ENCODE measurements at places on chromosomes 1 and 21.

DNA sequence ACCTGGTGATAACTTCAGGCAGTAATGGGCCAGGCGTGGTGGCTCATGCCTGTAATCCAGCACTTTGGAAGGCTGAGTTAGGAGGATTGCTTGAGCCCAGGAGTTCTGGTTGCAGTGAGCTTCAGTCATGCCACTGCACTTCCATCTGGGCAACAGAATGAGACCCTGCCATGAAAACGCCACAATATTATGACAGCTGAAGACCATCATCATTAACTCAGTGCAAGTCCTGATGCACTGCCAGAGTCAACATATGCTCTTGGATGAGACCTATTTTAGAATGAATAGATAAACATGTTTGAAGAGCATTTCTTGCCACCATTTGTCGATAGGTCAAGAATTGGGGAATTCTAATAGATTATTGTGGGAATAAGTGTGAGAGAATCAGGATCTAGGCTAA, 26.4 kb downstream of the HENMT1 start:
- no peak for DNase-seq

- DNase-seq: peak; percentile 38
These were observed 31.9 kb downstream of the SETD4 start for GRCh38 chr21:36028127-36029069.

DNA sequence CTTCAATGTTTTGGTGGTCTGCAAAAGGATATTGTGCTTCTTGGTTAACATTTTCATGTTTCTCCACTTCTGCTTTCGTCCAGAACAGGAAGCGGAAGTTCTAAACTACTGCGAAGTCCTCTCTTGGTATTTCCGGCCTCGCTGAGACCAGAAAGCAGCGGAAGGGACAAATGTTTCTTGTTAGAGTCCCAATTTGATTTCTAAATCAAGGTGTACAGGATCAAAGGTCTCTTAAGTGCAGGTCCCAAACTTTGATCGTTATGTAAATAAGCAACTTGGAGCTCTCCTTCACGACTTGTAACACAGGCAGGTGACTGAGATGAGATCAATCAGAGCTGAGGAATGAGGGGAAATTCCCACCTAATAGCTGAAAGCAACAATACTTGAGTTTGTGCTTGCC, 40.1 kb upstream of the HMCN1 start:
- no peak for DNase-seq

GRCh38 chr1:186094172-186094571, 280.9 kb downstream of the TPR start:
- DNase-seq: no peak

GRCh38 chr21:20642681-20643080, 355.5 kb upstream of the NCAM2 start:
- no peak for DNase-seq

- no peak for DNase-seq
These were observed 88.0 kb upstream of the AK4 start for GRCh38 chr1:65059930-65060538.

- DNase-seq: no peak
These were observed 10.7 kb upstream of the EPHB2 start for GRCh38 chr1:22699681-22700520.

DNA sequence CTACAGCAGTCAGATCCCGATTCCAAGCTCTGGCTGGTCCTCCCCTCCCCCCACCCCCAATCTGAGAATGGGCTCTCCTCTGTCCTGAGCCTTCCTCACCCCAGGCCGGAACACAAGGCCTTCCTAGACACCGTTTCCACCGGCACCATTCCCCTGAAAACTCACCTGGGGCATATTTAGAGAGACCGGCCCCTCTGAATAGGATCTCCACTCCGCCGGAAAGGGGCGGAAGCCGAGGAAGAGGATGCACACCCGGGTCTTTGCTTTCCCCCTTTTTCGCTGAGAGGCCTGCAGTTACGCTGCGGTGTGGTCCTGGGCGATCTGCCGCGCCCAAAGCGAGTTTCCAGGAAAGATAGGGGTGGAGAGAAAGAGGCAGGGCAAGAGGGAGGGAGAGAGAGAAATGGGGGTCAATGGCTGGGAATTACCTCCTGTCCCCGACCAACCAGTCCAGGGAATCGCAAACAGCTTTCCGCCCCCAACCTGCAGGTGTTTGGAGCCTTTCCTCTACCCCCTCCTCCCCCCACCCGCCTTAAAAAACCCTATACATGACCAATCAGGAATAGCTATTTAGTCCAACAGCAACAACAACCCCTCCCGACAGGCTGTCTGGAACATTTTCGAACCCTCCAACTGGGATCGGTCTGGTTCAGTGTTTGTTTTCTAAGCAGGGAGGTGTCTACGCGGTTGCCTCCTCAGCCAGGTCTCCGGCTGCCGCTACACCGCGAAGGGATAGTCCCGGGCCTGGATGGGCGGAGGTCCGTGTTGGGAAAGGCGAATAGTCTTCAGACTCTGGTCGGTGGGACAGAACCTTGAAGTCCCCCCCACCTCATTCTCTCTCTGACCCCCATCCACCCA, 2.8 kb downstream of the TAL1 start:
- no peak for DNase-seq

GRCh38 chr1:166691476-166691875, 147.8 kb upstream of the POGK start:
- DNase-seq: no peak

- no peak for DNase-seq
These were observed 395.5 kb upstream of the PKN2 start for GRCh38 chr1:88288571-88288970.

DNA sequence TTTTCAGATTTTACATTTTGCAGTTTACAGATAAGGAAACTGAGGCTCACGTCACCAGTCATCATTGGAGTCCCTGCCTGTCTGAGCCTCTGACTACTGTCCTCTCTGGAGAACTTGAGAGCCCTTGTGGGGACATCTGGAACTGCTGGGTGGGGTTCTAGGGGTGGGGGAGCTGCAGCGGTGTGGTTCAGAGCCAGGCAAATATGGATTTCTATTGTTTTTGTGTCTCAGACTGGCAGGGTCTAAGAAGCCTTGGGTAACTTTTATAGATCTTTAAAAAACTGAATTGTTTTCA, 46.9 kb downstream of the IER5 start:
- DNase-seq: no peak

DNA sequence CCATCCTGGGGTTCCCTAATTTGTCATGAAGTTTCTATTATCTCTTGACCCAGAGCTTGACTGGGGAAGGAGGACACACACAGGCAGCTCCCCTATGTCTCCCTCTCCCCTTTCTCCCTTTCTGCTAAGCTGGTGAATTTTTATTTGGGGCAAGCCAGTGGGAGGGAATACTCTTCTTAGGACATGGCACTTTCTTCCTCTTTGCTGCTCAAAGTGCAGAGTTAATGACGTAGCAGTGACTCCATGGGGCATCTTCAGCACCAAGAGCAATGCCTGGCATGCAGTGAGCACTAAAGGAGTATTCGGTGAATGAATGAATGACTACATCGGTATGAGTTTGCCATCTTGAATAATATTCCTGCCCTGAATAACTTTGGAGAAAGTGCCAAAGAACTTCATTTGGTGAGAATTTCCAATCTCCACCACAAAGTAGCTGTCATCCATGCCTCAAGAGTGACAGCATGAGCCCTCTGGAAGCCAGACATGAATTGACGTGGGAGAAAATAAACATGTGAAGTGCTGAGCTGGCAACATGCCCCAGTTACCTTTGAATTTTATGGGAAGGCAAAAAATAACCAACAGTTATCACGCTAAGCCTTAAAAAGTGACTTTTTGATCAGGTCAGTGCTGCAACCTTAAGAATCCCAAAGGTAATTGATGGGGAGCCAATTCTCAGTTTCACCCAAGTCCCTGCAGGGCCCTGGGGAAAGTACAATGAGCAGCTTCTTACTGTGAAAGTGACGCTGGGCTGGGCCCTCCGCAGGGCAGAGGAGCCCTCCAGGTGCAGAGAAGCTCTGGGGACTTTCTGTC, 22.1 kb upstream of the ATF3 start:
- no peak for DNase-seq

DNA sequence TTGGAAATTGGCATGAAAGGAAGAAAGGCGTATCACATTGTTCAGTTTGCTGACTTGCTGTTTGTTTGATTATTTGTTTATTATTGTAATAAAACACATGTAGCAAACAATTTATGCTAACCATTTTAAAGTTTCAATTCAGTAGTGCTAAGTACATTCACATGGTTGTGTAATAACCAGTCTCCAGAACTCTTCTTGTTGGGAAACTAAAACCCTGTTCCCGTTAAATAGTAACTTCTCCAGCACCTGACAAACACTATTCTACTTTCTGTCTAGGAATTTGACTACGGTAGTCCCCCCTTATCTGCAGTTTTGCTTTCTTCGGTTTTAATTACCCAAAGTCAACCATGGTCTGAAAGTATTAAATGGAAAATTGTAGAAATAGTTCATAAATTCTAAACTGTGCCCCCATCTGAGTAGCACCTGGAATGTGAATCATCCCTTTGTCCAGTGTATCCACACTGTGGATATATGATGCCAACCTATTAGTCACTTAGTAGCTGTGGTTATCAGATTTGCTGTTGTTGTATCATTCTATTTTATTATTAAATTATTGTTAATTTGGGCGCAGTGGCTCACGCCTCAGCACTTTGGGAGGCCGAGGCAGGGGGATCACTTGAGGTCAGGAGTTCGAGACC, 5.5 kb downstream of the MORC3 start:
- no peak for DNase-seq

GRCh38 chr1:55143684-55144083, 71.5 kb downstream of the USP24 start:
- peak; percentile 60 for DNase-seq

Measured in iPS DF 19.7 (cell line).